ENCODE measurements at places on chromosomes 16 and 17.

- DNase-seq: no peak
These were observed 16.7 kb upstream of the BAIAP2 start for GRCh38 chr17:81018044-81018802.

DNA sequence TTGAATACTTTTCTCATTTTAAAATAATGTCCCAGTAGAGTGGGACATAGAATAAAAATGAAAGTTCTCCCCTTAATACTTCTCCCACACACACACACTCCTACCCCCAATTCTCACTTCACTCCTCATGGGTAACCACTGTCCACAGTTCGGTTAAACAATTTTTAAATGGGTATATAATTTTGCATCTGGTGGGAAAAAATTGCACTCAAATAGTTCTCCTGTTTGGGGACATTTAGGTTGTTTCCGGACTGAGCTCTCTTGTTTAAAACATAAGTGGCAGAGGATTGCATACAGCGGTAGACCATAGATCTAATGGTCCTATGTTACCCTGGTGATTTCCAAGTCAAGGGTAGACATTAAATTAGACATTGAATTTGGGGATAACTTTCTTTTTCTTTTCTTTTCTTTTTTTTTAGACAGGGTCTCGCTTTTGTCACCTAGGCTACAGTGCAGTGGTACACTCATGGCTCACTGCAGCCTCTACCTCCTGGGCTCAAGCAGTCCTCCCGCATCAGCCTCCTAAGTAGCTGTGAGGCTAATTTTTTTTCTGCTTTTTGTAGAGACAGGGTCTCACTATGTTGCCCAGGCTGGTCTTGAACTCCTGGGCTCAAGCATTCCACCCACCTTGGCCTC lies 138.3 kb downstream of the SOCS1 start:
- no peak for DNase-seq

DNA sequence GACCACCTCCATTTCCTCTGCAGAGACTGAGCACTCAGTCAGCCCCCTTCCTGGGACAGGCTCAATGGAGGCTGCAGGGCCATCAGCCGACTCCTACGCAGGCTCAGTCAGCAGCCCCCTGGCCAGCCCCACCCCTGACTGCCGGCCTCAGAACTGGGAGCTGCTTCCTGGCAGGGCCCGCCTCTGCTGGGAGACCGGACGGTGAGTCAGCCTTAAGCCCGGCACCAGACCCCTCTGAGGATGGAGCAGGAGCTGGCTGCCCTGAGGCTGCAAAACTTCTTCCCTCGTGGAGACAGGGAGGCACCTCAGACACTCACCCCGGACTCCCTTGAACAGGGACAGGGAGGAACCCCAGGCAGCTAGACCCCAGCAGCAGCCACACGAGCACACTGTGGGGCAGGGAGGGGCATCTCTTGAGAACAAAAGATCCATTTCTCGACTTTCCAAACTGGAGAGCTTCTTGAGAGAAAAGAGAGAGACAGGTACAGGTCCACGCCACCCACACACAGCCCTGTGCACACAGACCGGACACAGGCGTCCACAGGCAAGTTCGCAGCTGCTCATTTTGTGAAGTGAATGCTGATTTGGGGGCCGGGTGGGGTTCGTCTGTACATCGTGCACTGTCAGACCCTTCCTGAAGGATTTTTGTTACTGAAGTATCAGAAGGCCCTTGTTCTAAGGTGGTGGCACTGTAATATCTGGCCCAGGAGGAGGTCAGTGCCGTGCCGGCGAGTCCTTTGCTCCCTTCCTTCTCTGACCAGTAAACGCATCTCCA lies 1.3 kb upstream of the TUBB3 start:
- peak; percentile 60 for DNase-seq

- peak; percentile 61 for DNase-seq
These were observed 5.9 kb downstream of the CA5A start for GRCh38 chr16:87930456-87930855.

- DNase-seq: no peak
These were observed 1.8 kb downstream of the PIK3R5 start for GRCh38 chr17:8963647-8964258.

DNA sequence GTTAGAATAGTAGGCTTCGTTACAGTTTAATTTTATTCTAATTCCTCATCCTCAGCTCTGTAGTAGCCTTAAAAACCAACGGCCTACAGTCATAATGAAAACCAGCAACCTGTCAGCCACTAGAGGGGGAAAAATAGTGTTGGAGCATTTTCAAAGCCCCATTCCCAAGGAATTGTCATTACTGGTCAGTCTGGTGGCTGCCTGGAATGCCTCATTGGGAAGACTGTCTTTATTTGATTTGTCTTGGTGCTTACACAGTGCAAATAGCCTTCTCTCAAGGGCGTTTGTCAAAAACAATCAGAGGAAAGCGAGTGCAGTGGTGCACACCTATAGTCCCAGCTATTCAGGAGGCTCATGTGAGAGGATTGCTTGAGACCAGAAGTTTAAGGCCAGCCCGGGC lies 4.7 kb downstream of the LPCAT2 start:
- DNase-seq: peak; percentile 27

- peak; percentile 92 for DNase-seq
These were observed 16.9 kb upstream of the GLIS2 start for GRCh38 chr16:4298761-4299522.

DNA sequence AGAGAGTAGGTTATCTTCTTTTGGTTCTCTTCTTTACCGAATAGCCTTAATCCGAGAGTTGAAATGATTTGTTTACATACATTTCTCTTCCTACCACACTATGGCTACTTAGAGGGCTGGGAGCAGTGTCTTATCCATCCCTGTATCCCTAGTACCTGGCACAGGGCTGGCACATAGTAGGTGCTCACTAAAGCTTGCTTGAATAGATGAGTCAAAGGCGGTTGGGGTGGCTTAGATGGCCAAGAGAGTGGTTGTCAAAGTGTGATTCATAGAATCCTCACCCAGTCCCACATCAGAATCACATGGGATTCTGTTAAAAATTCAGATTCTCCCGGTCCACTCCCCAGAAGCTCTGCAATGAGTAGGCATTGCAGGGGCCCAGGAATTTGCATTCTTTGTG lies 11.1 kb downstream of the CHAD start:
- DNase-seq: no peak

GRCh38 chr17:78977997-78978973 lies 1.4 kb downstream of the LGALS3BP start:
- DNase-seq: no peak

- DNase-seq: peak; percentile 93
These were observed 45.8 kb upstream of the CIBAR2 start for GRCh38 chr16:85157813-85158742.

DNA sequence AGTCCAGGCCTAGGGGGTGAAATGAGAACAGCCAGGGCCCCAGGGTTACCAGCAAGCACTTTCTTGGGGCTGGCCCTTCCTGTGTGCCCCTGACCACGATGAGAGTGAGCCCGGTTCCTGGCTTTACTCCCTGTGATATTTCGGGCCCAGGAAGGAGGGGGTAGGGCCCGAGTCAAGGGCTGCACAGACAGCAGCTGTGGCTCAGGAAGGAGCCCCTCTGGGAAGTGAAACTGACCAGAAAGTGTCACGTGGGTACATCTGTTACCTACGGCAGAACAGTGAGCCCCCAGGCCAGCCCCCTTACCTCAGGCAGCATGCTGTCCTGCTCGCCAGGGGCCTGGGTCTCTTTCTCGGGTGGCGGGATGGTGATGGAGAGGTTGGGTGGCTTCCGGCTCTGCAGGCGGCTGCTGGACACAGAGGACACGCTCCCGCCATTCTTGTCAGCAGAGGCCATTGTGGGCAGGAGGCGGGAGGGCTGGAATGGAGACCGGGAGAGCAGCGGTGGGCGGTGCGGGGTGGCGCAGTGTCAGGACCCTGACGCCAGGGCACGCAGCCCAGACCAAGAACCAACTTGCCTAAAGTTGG lies 13.8 kb downstream of the AANAT start:
- DNase-seq: no peak

GRCh38 chr16:15518381-15519351 lies 84.3 kb downstream of the BMERB1 start:
- no peak for DNase-seq

DNA sequence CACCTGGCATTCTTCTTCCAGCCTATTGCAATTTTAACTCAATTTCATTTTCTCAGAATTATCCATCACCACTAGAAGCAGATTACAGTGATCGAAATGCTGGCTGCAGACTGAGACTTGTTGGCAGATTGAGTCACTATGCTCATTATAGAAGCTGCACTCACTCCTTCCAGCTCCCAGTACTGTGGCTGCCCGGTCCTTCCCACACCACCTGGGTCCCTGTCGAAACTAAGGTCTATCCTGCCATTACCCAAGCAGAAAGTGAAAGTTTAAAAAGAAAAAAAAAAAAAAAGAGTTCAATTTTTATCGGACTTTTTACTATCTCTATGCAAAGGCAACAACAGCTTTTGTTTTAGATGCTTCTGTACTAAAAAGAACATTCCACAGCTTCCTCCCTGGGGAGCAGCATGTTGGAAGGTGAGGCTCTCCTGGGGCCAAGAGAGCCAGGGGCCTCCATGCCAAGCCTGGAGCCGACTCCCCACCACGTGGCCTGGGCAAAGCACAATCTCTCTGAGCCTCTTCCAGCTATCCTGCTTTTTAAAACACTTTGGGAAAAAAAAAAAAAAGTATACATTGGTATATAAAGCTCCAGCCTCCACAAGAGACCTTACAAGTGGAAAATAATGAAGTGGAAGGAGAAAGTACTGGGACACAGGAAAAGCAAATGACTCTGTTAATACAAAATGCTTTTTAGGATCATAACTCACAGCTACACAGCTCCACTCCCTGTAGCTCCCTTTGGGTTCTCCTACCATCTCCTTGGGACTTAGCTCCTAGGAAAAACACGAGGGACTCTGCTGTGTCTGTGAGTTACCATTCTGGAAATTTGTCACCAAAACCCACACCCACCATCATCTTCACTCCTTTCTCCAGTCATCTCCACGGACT lies 77.8 kb downstream of the USP31 start:
- DNase-seq: no peak

DNA sequence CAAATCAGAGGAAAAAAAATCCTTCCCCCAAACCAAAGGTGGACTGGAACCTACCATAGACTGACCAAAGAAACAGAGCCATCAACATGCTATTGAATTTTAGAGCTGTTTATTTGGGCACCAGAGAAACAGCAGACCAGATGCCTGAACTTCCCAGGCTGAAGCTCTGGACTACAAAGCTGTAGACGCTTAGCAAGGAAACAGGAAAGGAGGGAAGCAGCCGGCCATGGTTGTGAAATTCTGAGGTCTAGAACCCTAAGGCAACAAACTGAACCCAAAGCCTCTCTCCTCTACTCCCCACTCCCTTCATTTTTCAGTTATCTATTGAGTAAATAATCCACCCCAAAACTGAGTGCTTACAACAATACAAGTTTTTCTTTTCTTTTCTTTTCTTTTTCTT lies 45.4 kb upstream of the MEIOC start:
- DNase-seq: no peak

DNA sequence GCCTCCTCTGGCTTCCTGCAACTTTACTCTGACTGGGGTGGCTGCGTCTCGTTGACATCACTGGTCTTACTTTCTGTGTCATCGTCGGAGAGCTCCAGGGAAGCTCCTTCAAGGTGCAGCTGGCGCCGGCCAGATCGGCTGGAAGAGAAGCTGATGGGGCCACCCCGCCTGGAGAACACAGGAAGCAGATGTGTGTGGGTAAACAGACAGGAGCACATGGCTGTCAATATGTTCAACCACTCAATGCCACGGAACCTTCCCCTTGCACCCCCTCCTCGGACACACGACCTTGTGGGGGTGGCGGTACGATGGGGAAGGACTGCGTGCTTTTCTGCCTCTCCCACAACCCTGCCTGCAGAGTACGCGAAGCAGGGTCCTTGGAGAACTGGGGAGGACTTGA lies 40.1 kb downstream of the NDEL1 start:
- DNase-seq: no peak

DNA sequence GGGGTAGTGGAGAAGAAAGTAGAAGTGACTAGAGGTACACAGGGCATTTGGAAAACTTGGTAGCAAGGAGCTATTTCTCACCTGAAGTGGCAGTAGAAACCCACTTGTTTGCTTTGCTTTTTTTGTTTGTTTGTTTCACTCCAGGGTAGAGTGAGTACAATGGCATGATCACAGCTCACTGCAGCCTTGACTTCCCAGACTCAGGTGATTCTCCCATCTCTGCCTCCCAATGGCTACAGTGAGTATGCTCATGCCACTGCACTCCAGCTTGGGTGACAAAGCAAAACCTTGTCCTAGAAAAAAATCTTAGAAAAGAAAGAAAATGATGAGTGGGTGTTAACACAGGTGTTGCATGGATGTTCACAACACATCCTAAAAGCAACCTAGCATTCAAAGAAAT lies 40.4 kb downstream of the SCNN1G start:
- DNase-seq: peak; percentile 4

DNA sequence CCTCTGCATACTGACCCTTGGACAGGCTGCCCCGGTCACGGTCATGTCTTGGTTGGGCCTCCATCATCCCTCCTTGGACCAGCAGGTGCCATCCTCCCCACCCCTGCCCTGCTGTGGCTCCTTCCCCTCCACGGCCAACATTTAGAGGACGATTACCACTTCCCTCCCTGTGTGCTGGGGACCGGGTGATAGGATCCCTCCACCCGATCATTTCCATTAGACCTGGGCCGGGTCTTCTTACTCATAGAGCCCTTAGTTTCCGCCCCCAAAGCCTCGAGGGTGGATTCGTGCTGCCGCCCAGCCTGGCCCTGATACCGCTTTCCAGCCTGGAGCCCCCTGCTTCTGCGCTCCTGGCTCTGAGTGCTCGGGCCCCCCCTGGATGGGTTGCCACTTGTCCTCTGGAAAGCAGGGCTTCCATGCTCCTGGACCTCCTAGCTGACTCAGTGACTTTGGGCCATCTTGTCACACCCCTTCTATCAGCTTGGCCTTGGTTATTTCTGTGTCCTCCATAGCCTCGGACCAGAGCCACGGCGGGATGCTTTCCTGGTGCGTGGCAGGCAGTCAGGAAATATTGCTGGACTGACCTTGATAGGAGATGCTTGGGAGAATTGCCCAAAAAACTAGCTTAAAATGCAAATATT lies 171.4 kb downstream of the SEC14L1 start:
- no peak for DNase-seq

DNA sequence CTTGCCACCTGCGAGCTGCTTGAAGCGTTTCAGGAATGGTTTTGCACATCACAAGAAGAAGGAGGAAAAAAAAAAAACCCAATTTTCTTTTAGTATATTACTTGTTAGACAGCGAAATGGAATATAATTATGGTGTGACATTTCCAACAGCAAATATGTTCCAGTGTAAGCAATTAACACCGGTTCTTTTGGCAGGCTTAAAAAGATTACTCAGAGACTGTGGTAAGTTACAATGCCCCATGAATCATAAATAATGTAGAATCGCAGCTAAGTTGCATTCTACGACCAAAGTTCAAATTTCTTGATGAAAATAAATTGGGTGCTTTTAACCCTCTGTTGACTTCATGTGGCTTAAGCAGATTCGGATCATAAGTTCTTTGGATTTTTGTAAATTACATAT lies 245.2 kb downstream of the XYLT1 start:
- DNase-seq: no peak

DNA sequence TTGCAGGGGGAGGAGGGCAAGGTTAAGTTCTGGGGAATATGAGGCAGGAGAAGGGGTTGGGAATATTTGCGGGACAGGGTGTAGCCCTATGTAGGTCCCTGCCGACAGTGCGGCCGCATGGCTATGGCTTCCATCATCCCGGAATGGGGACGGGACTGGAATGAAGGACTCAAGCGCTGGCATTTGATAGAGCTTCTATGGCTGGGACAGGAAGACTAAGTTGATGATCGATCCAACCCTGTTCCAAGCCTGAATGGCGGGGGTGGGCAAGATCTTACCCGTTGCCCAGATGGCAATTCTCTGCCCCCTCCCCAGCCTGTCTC lies 47.1 kb downstream of the SRCIN1 start:
- peak; percentile 42 for DNase-seq

GRCh38 chr17:19646788-19647696 lies 1.5 kb upstream of the ALDH3A2 start:
- peak; percentile 52 for DNase-seq

GRCh38 chr17:5050278-5050677 lies 15.1 kb upstream of the SLC52A1 start:
- DNase-seq: no peak

Measured in GM23338 (cell line).